ENCODE measurements at places on chromosomes 4 and X.
A peak's percentile ranks its signal among the peaks of the same experiment; 100 is the strongest.

DNA sequence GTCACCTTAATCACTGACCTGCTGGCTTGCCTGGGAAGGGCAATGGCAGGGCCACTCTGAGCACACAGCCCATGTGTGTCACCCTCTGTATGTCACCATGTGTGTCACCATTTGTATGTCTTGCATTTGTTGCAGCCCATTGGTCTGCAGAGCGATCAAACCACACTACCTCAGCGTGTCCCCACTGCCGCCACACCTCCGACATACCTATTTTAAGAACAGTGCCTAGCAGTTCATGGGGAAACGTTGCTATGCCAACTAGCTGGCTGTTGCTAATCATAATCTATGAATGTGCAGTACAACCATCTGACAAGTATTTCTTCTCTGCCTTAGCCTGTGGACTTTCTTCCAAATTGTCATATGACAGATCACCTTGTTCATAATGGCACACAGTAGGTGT, 8.0 kb upstream of the CRMP1 start:
- DNase-seq, result no peak

DNA sequence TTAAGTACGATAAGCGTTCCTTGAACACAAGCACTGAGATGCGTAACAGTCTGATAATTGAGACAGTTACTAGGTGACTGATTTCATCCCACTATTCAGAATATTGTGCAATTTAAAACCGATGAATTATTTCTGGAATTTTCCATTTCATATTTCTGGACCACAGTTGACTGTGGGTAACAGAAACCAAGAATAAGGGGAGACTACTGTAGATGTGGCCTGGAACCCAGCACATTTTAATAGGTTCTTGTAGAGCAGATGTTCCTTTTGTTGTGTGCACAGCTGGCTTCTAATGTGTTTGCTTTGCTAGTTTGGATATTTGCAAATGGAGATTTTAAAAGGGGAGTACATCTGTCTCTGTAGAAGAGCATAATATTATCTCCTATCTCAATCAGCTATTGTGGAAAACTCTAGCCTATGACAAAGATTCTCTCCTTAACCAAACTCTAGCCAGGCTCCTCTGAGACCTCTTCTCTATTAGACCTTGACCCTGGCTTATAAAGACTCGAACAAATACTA, 16.4 kb downstream of the NAAA start:
- peak; percentile 67 for DNase-seq

DNA sequence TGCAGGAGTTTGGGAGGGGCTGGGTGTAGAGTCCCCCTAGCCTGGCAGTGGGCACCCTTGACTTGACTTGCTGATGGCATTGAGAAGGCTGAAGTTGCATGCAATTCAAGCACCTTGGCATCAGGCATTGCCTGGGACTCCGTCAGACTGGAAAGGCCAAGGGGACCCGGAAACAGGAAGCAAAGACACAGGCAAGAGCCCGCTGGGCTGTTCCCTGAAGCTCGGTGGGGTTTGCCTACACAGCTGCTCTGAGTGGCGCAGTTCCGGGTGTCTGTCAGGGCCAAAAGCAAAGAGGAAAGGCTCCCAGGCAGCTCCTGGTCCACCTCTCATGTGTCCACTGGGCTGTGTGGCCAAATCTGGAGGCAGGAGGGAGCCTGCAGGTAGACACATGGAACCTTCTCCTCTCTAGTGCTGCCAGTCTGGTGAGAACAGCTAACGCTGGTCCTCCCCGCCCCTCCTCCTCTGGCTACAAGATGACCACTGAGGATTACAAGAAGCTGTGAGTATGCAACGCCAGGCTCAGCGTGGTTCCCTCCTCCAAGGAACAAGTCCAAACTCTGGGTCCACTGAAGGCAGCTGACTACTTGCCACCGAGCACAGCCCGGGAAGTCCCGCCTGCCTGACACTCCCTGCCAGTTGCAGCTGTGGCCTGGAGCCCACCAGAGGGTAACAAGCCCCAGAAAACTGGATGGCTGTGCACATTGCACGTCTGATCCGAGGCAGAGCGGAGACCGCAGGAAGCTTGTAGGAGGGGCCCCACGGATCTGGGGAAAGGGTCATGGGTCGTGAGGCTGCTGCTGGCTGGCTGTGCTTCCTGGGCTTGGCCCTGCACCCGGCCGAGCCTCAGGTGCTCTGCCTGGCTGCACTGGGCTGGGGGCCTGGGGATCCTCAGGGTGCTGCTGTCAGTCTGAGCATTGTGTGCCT, 20.1 kb downstream of the ZNF185 start:
- no peak for DNase-seq

GRCh38 chr4:87543835-87544461, 14.8 kb upstream of the SPARCL1 start:
- DNase-seq, result peak; percentile 56

DNA sequence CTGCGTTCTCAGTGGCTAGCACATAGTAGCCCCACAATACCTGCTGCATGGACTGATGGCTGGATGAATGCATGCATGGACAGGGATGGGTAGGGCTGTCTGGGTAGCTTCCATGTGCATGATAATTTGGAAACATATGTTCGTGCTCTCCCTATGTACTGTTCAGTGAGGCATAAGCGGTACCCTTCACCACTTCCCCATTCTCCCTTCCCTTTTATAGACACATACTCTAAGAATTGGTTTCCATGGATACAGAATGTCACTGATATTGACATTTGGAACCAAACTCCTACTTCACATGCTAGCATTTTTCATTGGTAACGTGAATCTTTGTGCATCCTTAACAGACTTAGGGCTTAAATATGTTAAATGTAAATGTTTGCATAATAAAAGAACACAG, 20.4 kb downstream of the USP46 start:
- DNase-seq, result no peak

GRCh38 chr4:154822775-154823174, 41.7 kb downstream of the RBM46 start:
- DNase-seq, result no peak

GRCh38 chr4:168507178-168507815, 10.4 kb downstream of the PALLD start:
- no peak for DNase-seq

All from DMS53 (cell line).